ENCODE measurements at places on chromosomes 1 and 21.

GRCh38 chr1:226202246-226202645 lies 15.7 kb upstream of the ACBD3 start:
- DNase-seq = no peak

DNA sequence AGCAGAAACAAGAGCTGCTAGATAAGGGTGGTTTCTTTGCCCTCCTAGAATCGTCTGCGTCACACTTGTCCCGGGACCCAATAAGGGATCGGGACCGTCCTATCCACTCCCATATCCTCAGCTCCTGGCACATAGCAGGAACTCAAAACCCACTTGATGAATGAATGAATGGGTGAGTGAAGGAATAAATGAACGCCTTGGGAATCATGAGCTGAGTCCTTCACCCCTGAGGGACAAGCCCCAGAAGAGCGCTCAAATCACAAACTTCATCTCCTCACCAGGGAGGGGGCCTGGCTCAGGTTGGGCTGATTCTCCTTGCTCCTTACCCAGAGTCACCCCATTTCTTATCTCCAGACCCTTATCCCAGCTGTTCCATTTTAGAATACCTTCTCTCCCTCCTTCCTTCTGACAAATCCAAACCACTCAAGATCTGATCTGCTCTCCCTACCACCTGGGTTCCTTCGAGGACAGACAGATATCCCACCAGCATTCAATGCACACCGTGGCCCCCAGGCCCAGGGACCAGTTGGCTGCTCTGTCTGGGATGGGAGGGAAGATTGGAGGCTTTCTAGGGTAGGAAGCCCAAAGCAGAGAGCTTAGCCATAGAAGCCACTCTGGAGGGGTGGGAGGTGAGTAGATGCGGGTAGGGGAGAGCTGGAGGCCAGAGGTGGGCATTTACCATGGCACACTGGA lies 643 bp upstream of the MOB3C start:
- DNase-seq = no peak

- DNase-seq = no peak
These were observed 60.9 kb downstream of the S100B start for GRCh38 chr21:46544003-46544402.

GRCh38 chr1:112337028-112337531 lies 58.9 kb upstream of the CTTNBP2NL start:
- DNase-seq = no peak

GRCh38 chr21:45022736-45023135 lies 51.6 kb upstream of the ADARB1 start:
- DNase-seq = no peak
